ENCODE measurements at places on chromosomes 2 and 18.

GRCh38 chr18:64032312-64032711 is 62.4 kb downstream of the SERPINB8 start:
- DNase-seq, result no peak

DNA sequence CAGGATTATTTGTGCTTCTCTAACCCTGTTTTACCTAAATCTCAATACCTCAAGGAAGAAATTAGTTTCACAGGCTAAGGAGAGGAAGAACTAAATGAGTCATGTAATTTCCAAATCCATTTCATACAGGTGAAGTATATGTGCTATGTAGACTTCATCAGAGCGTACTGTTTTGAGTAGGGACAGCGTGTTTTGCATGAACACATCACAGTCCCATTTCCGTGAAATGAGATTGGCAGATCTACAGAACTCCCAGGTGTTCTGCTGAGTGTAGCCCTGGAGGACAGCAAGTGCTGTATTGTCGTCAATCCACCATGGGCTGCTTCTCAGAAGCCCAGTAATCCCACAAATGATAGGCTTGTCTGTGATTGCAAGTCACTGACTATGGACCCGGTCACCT is 97.7 kb downstream of the XRCC5 start:
- no peak for DNase-seq

DNA sequence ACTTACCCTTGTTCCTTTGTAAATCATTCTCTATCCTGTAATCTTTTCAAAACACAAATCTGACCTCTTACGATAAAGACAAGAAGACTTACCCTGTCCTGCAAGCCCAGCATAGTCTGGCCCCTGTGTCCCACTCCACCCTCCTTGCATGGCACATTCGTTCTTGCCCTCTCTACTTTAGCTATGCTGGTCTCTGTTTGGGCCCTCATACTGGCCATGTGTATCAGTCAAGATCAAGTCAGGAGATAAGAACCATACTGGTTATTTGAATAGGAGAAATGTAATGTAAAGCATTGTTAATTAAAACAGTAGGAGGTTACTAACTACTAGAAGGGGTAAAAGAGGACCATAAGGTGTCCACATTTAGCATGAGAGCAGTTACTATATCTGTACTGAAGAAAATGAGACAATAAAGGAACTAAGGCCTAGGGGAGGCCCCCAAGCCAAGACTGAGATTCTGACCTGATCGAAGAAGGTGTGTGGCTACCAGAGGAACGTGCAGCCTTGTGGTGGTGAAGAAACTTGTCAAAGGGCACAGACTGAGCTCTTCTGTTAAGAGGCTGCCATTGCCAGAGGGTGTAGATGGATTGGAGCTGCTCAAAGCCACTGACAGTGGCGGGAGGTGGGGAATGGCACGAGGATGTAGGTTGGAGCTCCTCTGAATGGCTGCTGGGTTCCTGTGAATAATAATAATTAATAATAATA is 80.8 kb downstream of the KCTD18 start:
- DNase-seq, result no peak

DNA sequence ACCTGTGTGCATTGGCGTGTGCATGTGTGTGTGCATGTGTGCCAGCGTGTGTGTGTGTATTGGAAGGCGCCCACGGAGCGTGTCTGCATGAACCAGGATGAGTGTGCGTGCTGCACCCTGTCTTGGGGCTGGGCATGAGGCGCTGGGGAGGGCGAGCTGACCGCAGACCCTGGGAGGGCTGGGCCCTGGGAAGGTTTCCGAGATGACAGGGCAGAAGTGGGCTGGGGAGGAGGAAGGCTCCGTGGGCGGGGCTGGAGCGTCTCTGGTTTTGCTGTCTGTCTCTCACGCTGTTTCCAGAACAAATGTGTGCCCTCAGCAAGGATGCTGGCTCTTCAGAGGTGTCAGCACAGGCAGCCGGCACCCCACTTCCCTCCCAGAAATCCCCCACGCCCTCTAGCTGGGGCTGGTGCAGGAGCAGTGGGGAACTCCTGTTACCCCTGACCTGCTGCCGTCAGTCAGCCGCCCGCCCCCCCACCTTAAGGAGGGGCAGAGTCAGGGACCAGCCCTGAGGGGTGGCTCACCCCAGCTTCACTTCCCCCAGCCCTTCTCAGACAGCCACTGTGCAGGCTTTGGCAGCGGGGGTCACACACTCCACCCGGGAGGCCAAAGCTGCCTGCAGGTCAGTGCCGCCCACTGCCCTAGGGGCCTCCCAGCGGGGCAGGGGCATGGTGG is at the start of gene GPR35:
Gene GPR35 (plus strand): TSS at position 531 of the 672 bp plus-strand sequence. CDS start 4,473 bp downstream, outside the sequence.
- peak; percentile 38 for DNase-seq

DNA sequence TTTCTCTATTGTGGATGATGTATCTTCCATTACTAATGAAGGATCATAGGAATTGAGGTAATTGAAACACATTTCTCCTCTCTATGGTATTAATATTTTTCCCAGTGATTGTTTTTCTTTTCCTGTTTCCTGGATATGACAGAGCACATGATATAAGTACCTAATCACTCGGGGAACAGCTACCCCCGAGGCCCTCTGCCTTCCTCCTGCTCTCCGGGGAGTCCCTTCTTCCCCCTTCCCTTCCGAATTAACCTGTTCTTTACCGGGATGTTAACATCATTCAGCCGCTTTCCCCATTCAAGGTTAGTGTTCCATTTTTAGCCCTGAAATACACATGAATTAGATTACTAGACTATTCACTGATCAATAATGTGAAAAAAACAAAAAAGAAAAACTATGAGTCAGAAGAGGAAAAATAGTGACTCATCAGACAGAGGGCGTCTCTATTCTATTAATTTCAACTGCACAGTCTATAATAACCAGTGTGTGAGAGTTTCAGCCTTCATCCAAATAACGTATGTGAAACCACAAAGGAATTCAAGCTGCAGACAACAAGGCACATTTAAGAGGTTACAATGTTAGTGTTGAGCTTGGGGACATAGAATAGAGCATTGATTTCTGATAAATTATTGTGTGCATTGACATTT is 450.8 kb downstream of the DLGAP1 start:
- DNase-seq, result no peak

- no peak for DNase-seq
These were observed 64.1 kb upstream of the NDUFV2 start for GRCh38 chr18:9038277-9038871.

All from left hindlimb (tissue), 1 donor.